ENCODE measurements at places on chromosomes 3 and 15.

DNA sequence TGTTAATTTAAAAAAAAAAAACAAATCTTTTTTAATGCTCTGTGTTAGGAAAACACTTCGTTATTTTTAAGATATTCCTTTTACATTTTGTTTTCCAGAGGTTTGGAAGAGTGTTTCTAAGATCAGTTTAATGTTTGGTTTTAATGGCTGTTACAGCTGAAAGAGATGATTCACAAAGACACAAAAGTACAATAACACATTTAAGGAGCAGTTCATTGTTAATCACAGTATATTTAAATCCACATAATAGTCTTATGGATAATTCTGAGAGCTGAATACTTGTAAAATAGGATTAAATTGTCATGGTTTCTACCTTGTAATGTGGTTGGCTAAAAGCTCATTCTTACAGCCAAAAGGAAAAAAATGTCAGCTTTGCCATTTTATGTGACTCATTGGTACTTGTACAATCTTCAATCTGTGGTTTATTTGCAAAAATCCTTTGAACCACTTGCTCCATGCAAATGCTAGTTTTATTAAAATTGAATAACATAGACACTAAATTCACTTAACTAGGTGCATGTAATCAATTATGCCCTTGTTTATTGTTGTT lies 426.4 kb downstream of the NLGN1 start:
- no peak for DNase-seq

GRCh38 chr15:60255390-60255789 lies 142.4 kb downstream of the ANXA2 start:
- DNase-seq, result no peak

- DNase-seq, result no peak
These were observed 58.0 kb downstream of the GABRG3 start for GRCh38 chr15:27028858-27029477.

- no peak for DNase-seq
These were observed 44.6 kb downstream of the TLE3 start for GRCh38 chr15:70053001-70053715.

GRCh38 chr3:61526308-61526707 lies 35.1 kb upstream of the PTPRG start:
- DNase-seq, result no peak

- no peak for DNase-seq
These were observed 152.9 kb upstream of the GOLIM4 start for GRCh38 chr3:168248383-168249204.
